ENCODE measurements at places on chromosomes 11 and 22. TPM values are rescaled to one million over a fixed set of nuclear protein-coding genes. Genes with fewer than 3 reads are reported as not detected.
A peak's percentile ranks its signal among the peaks of the same experiment; 100 is the strongest.

DNA sequence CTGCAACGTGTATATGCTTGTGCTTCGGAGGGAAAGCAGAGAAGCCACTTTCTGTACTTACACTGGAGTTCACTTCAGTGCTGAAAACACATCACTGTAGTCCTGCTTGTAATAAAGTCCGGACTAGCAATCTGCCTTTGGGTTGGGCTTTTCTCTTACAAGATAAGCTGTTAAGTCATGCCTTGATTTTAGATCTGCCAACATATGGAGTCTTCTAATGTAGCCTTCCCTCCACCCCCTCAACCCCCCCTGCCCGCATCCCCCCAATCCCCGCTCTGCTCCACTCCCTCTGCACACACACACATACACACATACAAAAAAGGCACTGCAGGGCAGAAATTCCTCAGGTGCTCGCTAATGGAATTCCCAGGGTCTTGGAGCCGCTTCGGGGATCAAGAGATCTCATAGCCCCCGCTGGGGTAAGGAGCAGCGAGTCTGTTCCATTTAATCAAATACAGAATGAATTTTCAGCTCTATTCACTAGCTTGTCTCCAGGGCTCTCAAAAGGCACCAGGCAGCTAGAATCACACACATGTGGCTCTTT is 3.4 kb downstream of the CDON start:
- no peak overlapping the region for H3K4me3 ChIP-seq
- H3K4me1 ChIP-seq: no peaks in the 10 kb centered on the region
- DNase-seq: no peak
- no peak overlapping the region for H3K27ac ChIP-seq
- H3K27me3 ChIP-seq: no peaks in the 10 kb centered on the region

TTC28 gene
- total RNA-seq: 46.4 TPM

- H3K4me3 ChIP-seq: no peak overlapping the region
- no peaks in the 10 kb centered on the region for H3K27me3 ChIP-seq
- peak overlapping the region; percentile 91 for H3K27ac ChIP-seq
- H3K36me3 ChIP-seq: no peaks in the 10 kb centered on the region
These were observed 1.3 kb upstream of the CD82 start for GRCh38 chr11:44564166-44564565.

GRCh38 chr11:101435408-101435973 is 148.3 kb downstream of the TRPC6 start:
- no peak overlapping the region for H3K27ac ChIP-seq
- no peaks in the 10 kb centered on the region for H3K27me3 ChIP-seq
- H3K4me3 ChIP-seq: no peak overlapping the region
- H3K36me3 ChIP-seq: no peaks in the 10 kb centered on the region
- DNase-seq: no peak
- no peaks in the 10 kb centered on the region for H3K4me1 ChIP-seq

DNA sequence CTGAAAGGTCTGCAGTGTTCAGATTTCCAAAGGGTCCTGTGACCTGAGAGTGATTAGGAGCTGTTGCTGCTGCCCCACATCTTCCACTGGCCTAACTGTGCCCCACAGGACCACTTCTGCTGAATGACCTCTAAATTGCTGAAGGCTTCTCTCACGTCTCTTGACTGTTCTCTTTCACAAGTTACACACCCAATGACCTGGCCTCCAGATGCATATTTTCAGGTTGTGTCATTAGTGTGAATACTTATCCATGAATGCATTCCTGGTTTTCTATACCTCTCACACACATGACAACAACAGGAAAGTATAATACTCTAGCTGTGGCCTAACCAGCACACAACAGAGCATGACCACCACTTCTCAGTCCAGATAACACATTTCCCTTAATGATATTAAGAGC is 15.4 kb downstream of the PRR14L start:
- no peaks in the 10 kb centered on the region for H3K36me3 ChIP-seq
- H3K4me3 ChIP-seq: no peak overlapping the region
- H3K4me1 ChIP-seq: no peaks in the 10 kb centered on the region
- no peak for DNase-seq

- no peaks in the 10 kb centered on the region for H3K36me3 ChIP-seq
- no peak overlapping the region for H3K27ac ChIP-seq
- H3K4me1 ChIP-seq: peaks cover 17% of the 10 kb centered on the region
- H3K4me3 ChIP-seq: no peak overlapping the region
- DNase-seq: no peak
These were observed 2.3 kb upstream of the WEE1 start for GRCh38 chr11:9571071-9571762.

- no peak overlapping the region for H3K27ac ChIP-seq
- DNase-seq: no peak
- no peaks in the 10 kb centered on the region for H3K27me3 ChIP-seq
- no peaks in the 10 kb centered on the region for H3K36me3 ChIP-seq
These were observed 17.0 kb downstream of the SLC22A12 start for GRCh38 chr11:64608046-64608445.

NOX4 gene
- 0.80 TPM for total RNA-seq

DNA sequence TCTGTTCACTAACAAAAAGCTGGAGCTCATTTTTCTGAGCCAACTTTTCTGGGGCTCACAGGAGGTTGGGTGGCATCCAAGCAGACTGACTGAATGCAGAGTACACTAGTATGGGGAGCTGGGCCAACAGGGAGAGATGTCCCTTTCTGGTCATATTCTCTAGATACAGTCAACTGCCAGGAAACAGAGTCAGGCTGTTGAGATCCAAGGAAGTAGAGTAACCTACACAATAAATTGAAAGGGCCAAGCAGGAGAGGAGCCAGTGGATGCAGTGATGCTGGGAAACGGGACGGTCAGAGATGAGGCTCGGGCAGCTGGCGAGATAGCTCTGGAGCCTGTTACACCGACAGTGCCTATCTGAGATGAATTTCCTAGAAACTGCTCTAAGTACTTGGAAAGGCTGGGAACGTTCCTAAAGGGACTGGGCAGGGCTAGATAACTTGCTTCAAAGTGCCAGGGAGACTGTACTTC is 71.1 kb downstream of the LARGE2 start:
- H3K36me3 ChIP-seq: no peaks in the 10 kb centered on the region
- H3K27me3 ChIP-seq: no peaks in the 10 kb centered on the region
- no peak overlapping the region for H3K27ac ChIP-seq
- H3K4me3 ChIP-seq: no peak overlapping the region
- no peaks in the 10 kb centered on the region for H3K4me1 ChIP-seq
- no peak for DNase-seq

TMEM138 gene
- 63.5 TPM for total RNA-seq

DNA sequence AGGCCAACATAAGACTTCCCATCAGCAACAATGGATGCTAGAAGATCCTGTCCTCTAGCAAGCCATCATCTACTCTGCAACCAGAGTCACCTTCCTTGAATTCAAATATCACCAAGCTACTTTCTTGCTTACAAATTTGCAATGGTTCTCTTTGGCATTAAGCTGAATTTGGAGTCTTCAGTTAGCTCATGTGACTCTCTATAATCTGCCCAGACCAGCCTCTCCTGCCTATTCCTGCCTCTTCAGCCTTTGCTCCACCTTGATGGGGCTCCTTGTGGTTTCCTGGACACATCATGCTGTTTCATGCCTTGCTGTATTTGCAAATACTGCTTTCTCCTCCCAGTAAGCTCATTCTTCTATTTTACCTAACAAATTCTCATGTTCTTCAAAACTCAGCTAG is 82.3 kb downstream of the RASSF10 start:
- no peaks in the 10 kb centered on the region for H3K27me3 ChIP-seq
- H3K36me3 ChIP-seq: no peaks in the 10 kb centered on the region
- no peak for DNase-seq
- no peak overlapping the region for H3K4me3 ChIP-seq
- no peak overlapping the region for H3K27ac ChIP-seq

DNA sequence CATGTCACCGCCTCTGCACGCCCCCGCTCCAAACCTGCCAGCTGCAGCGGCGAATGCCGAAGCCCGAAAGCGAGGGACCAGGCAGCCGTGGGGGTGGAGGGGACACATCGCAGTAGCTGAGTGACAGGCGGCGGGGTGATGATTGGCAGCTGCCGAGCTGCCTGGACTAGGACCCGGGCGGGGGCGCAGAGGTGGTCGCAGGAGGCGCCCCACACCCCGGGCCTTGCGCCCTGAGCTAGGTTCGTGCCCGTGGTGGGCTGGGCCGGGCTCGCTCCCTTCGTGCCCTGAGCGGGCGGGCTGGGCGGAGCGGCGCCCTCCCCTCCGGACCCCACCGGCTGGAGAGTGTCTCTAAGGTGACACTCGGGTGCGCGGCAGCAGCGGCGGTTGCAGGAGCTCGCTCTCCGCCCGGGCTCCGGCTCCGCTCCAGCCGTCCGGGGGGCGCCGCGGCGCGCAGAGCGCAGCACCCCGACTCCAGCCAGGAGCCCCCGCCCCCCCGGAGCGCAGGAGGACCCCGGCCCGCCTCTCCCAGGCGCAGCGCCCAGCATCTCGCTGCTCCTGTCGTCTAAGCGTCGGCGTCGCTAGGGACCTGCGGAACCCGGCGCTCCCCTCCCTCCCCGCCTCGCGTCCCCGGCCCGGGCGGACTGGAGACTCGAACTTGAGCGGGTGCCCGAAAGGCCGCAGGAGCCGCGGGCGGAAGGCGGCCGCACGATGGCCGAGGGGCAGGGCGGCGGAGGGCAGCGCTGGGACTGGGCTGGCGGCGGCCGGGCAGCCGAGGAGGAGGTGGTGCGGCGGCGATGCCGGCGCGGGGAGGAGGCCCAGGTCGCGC is 14.5 kb upstream of the DGKZ start:
- peaks cover 16% of the 10 kb centered on the region for H3K4me1 ChIP-seq
- peak overlapping the region; percentile 54 for H3K4me3 ChIP-seq
- H3K27me3 ChIP-seq: peaks cover 19% of the 10 kb centered on the region
- H3K27ac ChIP-seq: no peak overlapping the region
- no peaks in the 10 kb centered on the region for H3K36me3 ChIP-seq

ACER3 gene
- 15.4 TPM for total RNA-seq

FAM180B gene
- total RNA-seq: not detected

GRCh38 chr11:18332302-18332701 is 9.9 kb downstream of the GTF2H1 start:
- no peak overlapping the region for H3K27ac ChIP-seq
- no peaks in the 10 kb centered on the region for H3K36me3 ChIP-seq
- no peaks in the 10 kb centered on the region for H3K27me3 ChIP-seq
- H3K4me3 ChIP-seq: no peak overlapping the region

DNA sequence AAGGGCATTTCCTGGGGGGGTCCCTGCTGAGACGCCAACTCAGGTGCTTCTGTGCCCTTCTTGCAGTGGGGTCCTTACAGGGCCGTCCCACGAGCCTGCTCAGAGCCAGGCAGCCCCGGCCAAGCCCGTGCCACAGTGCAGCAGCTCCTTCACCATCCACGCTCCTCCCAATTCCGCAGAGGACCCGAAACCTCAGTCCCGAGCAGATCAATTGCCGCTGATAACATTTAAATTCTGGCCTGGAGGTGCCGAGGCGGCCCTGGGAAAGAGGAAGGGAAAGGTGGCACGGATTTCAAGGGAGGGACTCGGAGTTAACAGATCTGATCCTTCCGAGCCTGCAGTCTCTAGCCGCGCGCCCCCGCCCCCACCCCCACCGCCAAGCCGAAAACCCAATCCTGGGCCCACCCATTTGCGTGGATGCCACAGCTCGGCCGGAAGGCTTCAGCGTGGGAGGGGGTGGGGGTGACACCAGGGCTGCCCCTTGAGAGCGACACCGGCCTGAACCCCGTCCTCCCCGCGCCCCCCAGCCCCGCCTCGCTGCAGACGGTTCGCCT is 32.3 kb upstream of the JAM3 start:
- H3K36me3 ChIP-seq: no peaks in the 10 kb centered on the region
- DNase-seq: no peak
- peak overlapping the region; percentile 85 for H3K27ac ChIP-seq
- peaks cover 32% of the 10 kb centered on the region for H3K4me1 ChIP-seq
- H3K27me3 ChIP-seq: no peaks in the 10 kb centered on the region

- no peak for DNase-seq
- H3K36me3 ChIP-seq: no peaks in the 10 kb centered on the region
- H3K4me3 ChIP-seq: no peak overlapping the region
- no peaks in the 10 kb centered on the region for H3K27me3 ChIP-seq
- H3K27ac ChIP-seq: no peak overlapping the region
- H3K4me1 ChIP-seq: no peaks in the 10 kb centered on the region
These were observed 15.2 kb upstream of the FANCF start for GRCh38 chr11:22640862-22641261.

DNA sequence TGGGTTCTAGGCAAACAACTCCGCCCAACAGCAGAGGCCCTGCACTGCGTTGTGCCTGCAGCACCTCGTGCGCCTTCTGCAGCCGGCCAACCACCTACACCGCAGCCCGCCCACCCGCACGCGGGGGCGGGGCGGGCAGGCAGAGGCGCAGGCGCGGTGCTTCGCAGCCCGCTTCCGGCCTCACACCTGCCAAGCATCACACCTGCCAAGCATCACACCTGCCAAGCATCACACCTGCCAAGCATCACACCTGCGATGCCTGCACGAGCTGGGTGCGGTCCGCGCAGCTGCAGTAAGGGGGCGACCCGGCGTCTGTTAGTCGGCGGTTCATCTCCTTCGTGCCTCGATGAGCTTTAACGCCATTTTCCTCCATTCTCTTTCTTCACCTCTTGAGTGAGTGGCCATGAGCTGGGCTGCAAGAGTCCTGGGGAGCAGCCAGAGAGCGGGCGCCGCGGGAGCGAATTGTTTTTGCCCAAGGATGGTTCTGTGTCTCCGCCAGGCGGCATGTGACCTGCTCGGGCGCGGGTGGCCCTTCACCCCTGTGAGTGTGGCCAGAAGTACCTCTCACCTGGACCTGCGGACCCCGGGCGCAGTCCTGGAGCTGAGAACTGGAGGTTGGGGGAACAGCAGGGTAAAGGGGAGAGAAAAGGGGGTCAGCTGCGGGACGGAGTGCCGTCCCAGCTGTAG is at the start of gene LDHAL6A:
LDHAL6A (plus strand) TSS at position 171 of the 687 bp plus-strand sequence. CDS start 825 bp downstream, outside the sequence.
- no peaks in the 10 kb centered on the region for H3K27me3 ChIP-seq
- H3K36me3 ChIP-seq: no peaks in the 10 kb centered on the region
- no peak within 1 kb of the TSS for H3K27ac ChIP-seq
- DNase-seq: no peak
- no peaks in the 10 kb centered on the region for H3K4me1 ChIP-seq

- no peak overlapping the region for H3K27ac ChIP-seq
- H3K27me3 ChIP-seq: no peaks in the 10 kb centered on the region
- DNase-seq: no peak
- no peaks in the 10 kb centered on the region for H3K4me1 ChIP-seq
These were observed 333.7 kb upstream of the LUZP2 start for GRCh38 chr11:24163146-24163545.

DNA sequence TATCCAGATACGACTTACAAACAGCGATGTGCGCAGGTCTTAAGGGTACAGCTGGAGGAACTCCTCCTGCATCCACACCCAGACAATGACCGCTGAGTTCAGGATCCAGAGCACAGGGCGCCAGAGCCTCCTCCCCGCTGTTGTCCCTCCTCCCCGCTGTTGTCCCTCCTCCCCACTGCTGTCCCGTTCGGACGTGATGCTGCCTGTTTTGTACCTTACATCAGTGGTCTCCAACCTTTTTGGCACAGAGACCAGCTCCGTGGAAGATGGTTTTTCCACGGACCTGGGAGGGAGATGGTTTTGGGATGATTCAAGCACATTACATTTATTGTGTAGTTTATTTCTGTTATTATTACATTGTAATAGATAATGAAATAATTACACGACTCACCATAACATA is 62.0 kb downstream of the PHF21B start:
- no peak for DNase-seq
- H3K4me3 ChIP-seq: no peak overlapping the region
- H3K4me1 ChIP-seq: no peaks in the 10 kb centered on the region
- H3K27me3 ChIP-seq: no peaks in the 10 kb centered on the region
- H3K36me3 ChIP-seq: no peaks in the 10 kb centered on the region
